ENCODE measurements at places on chromosomes 2 and 18. TPM values are rescaled to one million over a fixed set of nuclear protein-coding genes. Genes with fewer than 3 reads are reported as not detected.

DNA sequence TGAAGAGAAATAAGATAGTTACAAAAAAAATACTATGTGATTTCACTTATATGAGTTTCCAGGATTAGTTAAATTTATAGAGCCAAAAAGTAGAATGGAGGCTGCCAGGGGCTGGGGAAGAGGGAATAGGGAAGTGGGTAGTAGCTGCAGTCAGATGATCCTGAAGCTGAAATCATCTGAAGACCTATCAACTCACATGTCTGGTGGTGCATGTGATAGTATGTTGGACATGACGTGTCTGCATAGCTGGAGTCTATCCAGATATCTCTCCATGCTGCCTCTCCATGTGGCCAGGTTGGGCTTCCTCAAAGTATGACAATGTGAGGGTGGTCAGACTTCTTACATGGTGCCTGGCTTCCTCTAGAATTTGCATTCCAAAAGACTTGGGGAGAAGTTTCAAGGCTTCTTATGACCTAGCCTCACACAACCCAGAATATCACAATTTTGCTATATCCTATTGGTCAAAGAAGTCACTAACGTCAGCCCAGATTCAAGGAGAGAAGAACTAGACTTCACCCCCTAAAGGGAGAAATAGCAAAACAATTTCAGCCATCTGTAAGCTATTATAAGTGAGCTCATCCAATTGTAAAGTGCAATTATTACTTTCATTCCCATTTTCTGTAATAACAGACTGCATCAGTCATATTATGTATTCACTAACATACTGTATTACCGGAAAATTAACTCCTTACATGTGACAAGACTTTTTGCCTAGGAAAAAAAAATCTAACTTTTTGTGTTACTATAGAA lies 14.0 kb upstream of the ZNF396 start:
- no peak for DNase-seq

- no peak for DNase-seq
Observed at GRCh38 chr2:88856409-88857135, 165.1 kb downstream of the RPIA start.

DNA sequence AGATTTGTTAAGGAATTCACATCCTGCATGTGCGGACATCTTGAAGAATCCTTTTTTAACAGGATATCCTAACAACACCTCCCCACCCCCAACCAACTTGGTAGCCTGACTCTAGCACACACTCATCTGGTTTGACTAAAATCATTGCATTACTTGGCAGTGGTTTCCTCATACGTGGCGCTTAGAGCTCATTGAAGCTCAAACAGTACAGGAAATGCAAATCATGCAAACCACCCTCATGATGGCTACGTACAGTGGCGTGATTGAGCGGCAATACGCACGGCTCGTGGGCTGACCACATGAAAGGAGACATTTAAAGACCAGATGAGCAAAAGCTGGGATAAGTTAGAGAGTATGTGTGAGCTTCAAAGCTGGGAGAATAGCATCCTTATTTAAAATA lies 336.2 kb downstream of the ZEB2 start:
- no peak for DNase-seq

DNA sequence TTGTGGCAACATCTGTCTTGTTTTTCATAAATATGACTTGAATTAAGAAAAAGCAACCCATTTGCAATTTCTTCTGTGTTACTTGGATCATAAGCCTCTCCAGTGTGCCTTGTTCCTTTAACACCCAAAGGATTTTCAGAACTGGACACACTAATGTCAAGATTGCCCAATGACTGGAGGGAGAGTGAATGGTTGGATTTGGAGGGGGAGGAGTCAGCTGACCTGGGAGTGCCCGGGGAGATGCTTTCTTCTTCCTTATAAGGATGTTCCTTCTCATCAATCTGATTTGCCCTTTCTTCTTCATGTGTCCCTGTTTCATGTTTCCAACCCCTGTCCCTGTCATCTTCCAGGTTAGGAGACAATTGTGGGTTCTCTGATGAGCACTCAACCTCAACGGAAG lies 48.8 kb downstream of the ALPK2 start:
- no peak for DNase-seq

The FBXO48 gene
- 1.5 TPM for total RNA-seq

- peak; percentile 80 for DNase-seq
Observed at GRCh38 chr2:240624950-240625621, at the start of gene GPR35. TSS of gene GPR35 (plus strand) at chr2:240625480. CDS start at chr2:240629953, 4,473 bp downstream.

DNA sequence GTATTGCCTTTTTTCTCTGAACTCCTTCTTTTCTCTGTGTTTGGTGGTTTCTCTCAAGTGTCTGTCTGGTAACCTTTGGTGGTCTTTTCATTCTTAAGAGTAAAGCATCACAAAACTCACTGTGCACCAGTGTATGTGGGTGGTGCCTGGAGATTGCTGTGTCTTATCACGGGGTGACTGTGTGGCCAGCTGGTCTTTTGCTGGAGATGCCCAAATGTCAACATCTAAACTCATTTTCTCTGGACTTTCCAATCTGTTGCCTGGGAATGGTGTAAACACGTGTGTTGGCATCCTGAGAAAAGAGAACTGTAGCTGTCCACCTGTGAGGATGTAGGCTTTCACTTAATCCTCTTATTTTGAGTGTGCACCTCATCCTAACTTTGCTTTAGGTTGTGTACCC lies 323.2 kb downstream of the AGPS start:
- no peak for DNase-seq

DNA sequence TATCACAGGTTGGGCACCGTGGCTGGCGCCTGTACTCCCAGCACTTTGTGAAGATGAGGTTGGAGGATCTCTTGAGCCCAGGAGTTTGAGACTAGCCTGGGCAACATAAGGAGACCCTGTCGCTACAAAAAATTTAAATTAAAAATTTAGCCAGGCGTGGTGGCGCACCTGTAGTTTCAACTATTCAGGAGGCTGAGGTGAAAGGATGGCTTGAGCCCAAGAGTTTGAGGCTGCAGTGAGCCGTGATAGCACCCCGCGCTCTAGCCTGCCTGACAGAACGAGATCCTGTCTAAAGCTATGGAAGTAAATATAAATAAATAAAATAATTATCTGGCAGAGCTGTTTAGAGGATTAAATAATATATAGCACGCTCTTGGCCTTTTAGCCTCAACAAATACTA lies 1.4 kb upstream of the SH3RF3 start:
- peak; percentile 54 for DNase-seq

DNA sequence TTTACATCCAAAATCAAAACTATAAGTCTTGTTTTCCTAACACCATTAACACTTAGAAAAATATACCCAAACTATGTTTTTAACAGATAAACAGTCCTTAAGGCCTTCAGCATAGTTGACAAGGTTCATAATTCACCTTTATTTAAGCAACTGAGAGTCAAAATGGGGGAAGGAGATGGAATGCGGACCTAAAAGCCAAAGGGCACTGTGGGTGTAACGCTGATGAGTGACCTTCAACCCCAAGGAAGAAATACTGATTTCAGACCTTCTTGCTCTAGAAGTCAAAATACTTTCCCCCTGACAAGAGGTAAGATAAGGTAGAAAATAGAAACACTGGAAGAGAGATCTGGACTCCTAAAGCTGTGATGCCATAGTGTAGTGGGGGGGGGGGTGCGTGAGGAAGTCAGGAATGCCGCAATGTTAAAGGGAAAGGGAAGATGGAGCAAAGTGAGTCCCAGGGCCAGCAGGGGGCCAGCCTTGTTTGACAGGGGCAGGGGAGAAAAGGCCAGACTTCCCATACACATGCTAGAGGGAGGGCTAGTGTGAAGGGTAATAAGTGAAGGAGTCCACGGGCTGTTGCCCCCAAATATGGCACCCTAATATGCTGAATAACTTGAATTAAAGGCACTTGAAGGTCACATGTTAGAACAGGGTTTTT lies 31.4 kb downstream of the CCDC93 start:
- no peak for DNase-seq

GRCh38 chr2:74873012-74873665 lies 39.2 kb downstream of the HK2 start:
- no peak for DNase-seq

The SP140 gene
- total RNA-seq, result 4.1 TPM

The TBC1D8 gene
- 21.9 TPM for total RNA-seq

The TUBA3E gene
- total RNA-seq, result not detected

DNA sequence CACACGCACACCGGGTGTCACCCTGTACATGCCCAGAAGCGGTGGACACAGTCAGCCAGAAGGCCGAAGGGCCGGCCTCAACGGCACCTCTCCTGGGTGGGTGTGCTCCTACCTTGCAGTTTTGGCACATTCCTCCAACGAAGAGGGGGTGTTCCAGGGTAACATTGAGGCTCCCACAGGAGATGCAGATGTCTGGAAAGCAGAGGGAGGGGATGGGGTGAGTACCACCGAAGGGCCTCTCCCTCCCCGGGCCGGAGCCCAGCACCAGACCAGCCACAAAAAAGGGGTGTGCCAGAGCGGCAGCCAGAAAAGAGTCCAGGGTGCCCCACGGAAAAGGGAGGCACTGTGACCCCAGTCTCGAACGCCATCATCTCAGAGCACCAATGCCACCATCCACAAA lies 76.8 kb upstream of the POMC start:
- no peak for DNase-seq

The FAM161A gene
- total RNA-seq, result 2.5 TPM

DNA sequence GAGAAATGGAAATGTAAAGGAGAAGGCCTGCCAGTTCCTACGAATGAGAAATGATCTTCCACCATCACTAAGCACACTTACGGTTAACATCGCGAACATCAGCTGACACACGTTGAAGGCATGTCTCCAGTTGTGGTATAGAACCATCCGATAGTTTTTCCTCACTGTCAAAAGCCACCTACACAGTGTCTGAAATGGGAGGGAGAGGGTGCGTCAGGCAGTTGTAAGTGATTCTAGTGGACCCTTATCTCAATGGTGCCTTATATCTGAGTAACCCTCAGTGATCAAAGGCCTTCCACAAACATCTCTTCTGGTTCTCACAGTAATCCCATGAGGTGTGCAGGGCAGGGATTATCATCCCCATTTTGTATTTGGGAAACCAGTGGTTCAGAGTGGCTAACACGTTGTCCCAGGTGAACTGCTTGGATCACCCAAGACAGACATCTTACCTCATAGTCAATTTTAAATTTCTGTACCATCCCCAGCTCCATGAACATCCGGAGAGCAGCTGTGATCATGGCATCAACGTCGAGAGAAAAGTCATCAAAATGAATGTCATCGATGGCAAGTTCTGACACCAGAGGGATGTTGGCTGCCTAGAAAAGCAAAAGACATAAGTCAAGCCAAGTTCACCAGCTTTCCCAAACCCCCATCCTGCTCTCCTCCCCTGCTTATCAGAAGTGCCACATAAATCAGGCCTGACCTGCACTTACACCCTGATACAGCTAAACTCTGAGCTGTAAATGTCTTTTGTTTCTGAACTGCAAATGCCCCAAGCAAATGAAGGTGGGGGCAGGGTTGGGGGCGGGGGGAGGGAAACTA lies 335.2 kb downstream of the AGPS start:
- DNase-seq, result no peak

The FBXO41 gene
- 4.7 TPM for total RNA-seq

DNA sequence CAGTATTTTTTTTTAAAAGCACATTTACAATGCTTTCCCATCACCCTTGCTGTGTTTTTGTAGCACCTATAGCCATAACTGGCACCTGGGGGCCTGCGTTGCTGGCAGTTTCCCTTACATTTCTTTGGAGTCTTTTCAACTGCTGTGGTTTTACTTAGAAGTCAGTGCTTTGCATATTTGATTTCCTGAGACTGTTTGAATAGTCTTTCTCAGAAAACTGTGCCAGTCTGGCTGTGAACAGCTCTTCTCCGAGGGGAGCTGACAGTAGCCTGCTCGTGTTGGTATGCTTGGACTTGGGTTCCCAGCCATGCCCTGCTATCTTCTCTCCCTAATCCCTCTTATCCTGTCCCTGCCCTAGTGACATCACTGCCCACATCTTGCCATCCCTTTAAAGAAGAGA lies 81.5 kb downstream of the DPP4 start:
- no peak for DNase-seq

The PASK gene
- total RNA-seq, result 8.7 TPM

Measured in aorta (tissue), 5 donors.